Non-pigmented ciliary epithelial cell (primary cell): ENCODE measurements at places on chromosomes 1 and 21.

DNA sequence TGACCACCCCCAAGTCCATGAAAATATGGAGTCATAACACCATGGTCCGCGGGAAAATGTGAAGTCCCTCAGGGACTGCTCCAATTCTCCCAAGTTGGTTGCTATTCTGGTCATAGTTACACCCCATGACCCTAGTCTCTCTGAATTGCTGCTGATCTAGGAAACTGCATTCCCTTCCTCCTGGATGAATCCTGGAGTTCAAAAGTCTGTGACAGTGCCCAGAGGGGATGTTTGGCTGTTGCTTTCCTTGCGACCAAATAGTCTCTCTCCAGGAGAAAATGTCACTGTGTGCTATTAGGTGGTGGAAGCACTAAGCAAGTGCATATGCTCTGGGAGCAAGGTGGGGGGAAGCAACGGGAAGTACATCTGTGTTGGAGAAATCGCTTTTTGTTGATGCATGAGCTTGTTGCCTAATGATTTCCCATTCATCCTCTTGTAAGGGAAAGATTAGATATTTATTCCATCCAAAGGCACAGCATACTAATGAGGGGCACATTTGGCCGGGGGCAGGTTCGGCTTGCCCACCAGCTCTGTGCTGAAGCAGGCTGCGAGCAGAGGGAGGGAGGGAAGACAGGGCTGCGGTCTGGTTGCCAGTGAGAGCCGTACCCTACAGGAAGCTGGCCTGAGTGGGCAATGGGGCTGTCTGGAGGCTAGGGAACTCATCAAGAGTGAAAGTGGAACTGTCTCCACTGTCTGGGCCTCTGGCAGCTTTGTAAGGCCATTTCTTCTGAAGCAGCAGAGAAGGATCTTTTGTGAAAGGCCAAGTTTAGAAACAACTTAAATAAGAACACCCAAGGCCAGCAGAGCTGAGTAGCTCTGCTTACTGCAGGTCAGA is 27.2 kb downstream of the SYT6 start:
- no peak for DNase-seq

DNA sequence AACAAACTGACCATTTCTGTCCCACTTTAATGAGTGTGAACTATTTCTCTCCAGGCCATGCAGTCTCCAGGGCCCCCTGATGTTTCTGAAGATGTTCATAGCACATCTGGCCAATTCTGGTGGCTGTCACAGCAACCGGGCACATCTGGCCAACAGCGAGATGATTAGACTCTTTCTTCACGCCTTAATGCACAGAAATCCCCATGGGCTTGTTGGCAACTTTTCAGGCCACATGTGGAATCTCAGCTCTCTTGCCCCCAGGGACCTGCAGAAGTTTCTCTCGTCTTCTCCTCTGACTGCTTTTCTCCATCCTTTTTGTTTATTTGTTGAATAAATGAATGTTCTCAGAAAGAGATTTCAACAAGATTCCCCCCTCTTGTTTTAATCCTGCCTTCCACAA is 71.2 kb upstream of the HMGB4 start:
- no peak for DNase-seq

GRCh38 chr1:31814041-31814511 is 1.7 kb downstream of the SPOCD1 start:
- DNase-seq = no peak

DNA sequence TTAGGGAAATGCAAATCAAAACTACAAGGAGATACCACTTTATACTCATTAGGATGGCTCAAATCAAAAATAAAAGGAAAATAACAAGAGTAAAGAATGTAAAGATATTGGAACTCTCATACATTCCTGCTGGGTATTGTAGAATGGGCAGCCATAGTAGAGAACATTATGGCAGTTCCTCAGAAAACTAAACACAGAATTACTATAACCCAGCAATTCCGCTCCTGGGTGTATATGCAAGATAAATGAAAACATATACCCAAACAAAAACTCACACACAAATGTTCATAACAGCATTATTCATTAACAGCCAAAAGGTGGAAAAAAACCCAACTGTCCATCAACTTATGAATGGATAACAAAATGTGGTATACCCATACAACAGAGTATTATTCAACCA is 11.4 kb downstream of the BEND5 start:
- no peak for DNase-seq

DNA sequence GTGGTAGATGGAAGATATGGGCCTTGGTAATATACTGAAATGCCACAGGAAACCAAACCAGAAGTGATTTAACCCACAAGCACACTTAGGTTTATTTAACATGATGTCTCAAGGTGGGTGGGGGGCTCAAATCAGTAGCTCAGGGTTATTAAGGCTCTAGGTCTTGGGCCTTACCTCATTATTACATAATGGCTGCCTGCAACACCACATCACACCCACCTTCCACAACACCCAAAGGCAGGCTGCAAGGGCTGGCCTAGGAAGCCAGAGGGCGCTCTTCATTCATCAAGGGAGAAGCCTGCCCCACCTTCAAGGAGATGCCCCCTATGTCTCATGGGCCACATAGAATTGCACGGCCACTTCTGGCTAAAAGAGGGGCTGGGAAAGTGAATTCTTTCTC is 6.0 kb downstream of the TFF1 start:
- DNase-seq = no peak

- DNase-seq = peak; percentile 19
These were observed 130.6 kb downstream of the SNX7 start for GRCh38 chr1:98792123-98792522.

GRCh38 chr1:208820580-208821212 is 576.5 kb upstream of the PLXNA2 start:
- DNase-seq = no peak

GRCh38 chr1:215200121-215200520 is 117.6 kb downstream of the KCNK2 start:
- no peak for DNase-seq

- DNase-seq = no peak
These were observed 85.6 kb downstream of the VAV3 start for GRCh38 chr1:107879346-107879745.

- DNase-seq = no peak
These were observed 8.1 kb upstream of the NCF2 start for GRCh38 chr1:183598386-183598785.

- no peak for DNase-seq
These were observed 506 bp upstream of the SRP9 start for GRCh38 chr1:225777058-225777582.

- DNase-seq = no peak
These were observed 4.3 kb downstream of the SLC45A3 start for GRCh38 chr1:205676002-205676401.

GRCh38 chr1:60031146-60031545 is 42.4 kb downstream of the C1orf87 start:
- no peak for DNase-seq

DNA sequence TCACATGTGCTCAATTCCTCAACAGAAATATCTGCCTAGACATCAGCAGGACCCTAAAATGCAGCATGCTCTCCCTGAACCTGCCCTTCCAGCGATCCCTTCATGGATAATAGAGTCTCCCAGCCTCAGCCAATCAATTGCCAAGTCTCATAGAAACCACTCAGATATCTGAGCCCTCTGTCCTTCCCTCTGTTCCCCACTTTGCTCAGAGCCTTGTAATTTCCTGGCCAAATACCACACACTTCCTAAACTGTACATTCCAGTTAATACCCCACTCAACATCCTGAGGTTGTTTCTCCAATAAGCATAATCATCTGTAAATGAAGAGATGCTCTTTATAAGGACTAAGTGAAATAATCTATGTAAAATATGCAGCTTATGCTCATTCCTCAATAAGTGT is 59.3 kb upstream of the PTGFRN start:
- no peak for DNase-seq

- no peak for DNase-seq
These were observed 194.3 kb upstream of the GREM2 start for GRCh38 chr1:240806200-240806745.

- DNase-seq = no peak
These were observed 81.0 kb downstream of the RPS6KC1 start for GRCh38 chr1:213131851-213132655.

- no peak for DNase-seq
These were observed 16.7 kb downstream of the SLC6A9 start for GRCh38 chr1:44014365-44015104.

GRCh38 chr1:110682898-110683297 is 8.2 kb upstream of the KCNA3 start:
- no peak for DNase-seq

DNA sequence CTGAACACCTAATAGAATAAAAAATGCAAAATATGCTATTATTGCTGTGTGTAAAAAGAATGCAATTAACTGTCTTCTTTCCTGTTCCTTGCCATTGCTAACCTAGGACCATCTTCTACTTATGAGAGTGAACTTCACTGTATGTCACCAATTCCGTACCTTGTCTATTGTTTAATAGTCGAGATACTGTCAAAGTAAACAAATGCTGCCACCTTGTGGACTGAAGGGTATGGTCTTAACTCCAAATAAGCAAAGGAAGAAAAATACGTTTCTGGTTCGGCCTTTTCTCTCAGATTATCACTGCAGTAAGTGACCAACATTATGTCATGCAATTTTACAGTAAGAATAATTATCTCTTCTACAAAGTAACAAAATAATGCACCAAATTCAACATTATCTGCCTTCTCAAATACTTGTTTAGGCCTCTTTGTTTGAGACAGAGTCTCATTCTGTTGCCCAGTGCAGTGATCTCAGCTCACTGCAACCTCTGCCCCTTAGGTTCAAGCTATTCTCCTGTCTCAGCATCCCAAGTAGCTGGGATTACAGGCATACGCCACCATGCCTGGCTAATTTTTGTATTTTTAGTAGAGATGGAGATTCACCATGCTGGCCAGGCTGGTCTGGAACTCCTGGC is 133.4 kb downstream of the COP1 start:
- DNase-seq = peak; percentile 20
